ENCODE measurements at places on chromosomes 5 and 9.

DNA sequence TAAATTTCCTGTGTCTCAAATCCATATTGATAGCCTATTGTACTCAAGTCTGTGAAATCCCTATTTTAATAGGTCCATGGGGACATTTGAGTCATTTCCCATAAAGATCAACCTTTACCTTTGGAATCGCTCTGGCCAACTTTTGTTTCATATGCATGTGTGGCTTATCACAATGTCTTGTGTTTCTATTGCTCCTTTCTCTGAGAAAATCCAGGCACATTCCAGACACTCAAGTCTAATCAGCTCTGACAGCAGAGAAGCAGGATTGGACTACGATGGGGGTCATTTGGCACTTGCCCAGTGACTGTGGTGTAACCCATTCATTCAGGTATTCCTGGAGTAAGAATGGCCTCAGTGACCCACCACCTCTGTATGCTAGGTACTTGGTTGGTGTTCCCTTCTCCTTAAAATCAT, 48.4 kb downstream of the ACTBL2 start:
- DNase-seq, result no peak

- no peak for DNase-seq
Measured at GRCh38 chr5:80337379-80337778, 17.6 kb downstream of the SPZ1 start.

GRCh38 chr9:85064811-85065371, 395.4 kb downstream of the NTRK2 start:
- DNase-seq, result no peak

DNA sequence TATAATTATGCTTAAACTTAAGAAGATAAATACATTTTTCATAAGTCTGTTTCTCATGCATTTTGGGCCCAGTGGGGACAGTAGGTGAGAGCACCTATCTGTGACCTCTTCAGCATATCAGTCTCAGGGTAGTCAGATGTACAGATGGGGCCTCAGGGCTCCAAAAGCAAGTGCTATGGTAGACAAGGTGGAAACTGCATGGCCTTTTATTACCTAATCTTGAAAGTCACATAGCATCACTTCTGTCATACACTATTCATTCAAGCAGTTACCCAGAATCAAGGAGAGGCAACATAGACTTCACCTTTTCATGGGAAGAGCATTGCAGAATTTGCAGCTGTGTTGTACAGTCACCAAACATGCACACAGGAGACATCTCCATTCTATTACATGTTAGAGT, 94.8 kb downstream of the SV2C start:
- no peak for DNase-seq

DNA sequence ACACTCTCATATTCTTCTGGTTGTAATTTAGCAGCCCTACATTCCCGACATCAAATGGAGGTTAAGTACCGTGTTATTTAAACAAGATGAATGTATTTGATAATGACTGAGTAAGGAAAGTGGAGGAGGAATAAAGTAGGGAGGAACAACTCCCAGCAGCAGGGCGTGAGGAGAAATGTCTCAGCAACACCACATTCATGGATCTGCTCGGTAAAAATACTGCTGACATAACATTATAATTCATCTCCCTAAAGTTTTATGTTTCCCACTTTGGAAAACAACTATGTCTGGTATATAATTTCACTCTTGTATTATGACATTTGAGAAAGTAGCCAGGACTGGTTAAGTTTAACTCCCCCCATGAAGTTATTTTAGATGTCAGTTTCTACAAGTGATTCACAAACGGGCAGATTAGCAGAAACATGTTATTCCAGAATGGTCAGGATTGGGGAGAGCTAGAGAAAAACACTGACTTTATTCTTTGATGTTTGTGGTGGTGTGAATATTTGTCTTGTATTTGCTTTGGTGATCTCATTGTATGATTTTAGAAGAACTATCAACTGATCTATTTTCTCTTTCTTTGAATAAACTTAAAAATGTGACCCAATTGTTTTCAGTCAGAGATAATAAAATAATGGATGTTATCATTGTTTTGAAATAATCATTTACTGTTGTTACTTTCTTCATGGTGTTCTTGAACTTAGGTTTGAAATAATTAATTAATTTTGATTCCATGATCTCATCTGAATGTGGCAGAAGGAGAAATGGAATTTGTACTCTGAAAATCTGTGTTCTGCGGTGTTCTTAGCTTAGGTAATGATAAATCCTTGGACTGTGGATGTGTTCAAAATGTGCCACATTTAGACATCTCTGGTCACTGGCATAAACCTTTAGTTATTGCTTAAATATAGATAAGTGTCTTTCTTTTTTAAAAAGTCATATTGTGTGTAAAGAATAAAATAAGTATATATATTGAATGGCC, 303.6 kb upstream of the ZNF608 start:
- no peak for DNase-seq

GRCh38 chr5:135326296-135327254, 72.5 kb downstream of the MACROH2A1 start:
- peak; percentile 50 for DNase-seq

DNA sequence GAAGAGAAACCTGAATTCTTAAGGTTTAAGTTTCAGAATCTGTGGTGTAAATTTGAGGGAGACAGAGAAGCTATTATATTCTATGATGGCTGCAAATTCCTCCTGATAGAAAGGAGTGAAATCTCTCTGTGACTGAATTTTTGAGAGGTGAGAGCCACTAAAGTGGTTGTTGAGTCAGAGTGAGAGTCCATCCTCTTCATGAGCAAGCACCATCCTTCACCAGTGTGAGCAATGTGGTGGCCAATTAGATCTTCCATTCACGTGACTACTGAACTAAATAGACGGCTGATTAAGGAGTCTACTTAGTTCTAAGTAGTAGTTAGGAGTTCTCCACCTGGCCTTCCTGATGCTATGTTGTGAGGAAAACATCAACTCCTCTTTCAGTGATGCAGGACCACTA, 147.8 kb upstream of the CCNH start:
- no peak for DNase-seq

DNA sequence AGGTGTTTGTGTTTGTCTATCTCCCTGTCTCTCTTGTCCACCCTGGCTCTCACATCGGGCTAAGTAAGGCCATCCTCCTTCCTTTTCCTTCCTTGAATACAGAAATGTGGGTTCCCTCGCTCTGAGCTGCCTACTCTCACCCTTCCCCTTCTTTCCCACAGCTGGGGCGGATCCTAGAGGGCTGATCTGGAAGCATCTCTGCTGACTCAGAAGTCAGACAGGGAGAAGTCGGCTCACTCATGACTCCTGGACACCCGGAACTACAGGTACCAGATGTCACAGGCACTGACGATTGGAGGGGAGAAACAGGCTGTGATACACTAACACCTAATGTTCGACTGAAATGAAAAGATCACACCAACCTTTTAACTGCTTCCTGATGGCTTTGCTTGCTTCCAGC, 41.3 kb downstream of the PTPN3 start:
- DNase-seq, result no peak

All from femur (tissue), 1 donor.